ENCODE measurements at places on chromosomes 5 and 9.
A peak's percentile ranks its signal among the peaks of the same experiment; 100 is the strongest.

GRCh38 chr5:164741376-164741775 lies 1236.0 kb downstream of the MAT2B start:
- no peak for DNase-seq

DNA sequence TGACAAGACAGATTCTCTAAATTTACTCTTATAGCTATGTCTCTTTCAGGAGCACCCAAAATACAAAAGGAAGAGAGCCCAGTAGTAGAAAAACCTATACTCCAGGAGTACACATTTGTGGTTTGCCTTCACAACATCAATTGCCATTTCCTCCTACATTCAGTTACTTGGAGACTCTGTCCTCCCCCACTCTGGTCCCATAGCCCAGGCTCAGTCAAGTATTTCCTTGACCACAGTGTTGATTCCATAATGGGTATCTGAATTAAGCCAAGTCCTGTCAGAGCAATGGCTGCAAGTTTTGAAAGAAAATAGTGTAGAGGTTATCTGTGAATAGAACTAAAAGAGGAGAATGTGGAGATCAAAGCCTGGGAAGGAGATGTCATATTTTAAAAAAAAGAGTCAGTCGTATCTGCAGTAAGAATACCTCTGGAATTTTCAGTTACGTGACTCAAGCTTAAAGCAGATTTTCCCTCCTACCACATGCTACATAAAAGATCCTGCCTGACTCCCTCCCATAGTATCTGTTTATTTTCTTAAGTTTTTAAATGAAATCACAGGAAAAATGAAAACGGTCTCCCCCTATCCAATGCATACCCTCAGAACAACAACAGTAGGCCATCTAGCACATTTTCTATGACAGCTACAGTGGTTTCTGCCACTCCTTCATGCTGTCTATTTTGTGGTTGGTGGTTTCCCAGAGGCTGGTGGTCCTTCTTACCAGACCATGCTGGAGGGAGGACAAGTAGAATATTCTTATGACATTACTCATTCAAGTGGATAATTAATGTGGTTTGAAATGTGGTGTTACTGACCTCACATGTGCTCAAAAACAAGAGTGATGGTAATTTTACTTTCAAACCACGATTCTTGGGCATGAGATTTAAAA lies 249.7 kb upstream of the TMEM161B start:
- no peak for DNase-seq

GRCh38 chr5:149765932-149766331 lies 35.8 kb downstream of the PPARGC1B start:
- DNase-seq, result no peak

- DNase-seq, result peak; percentile 54
Observed at GRCh38 chr9:122051351-122052321, 41.5 kb downstream of the TTLL11 start.

- peak; percentile 3 for DNase-seq
Observed at GRCh38 chr5:64838376-64838775, 69.6 kb downstream of the CWC27 start.

DNA sequence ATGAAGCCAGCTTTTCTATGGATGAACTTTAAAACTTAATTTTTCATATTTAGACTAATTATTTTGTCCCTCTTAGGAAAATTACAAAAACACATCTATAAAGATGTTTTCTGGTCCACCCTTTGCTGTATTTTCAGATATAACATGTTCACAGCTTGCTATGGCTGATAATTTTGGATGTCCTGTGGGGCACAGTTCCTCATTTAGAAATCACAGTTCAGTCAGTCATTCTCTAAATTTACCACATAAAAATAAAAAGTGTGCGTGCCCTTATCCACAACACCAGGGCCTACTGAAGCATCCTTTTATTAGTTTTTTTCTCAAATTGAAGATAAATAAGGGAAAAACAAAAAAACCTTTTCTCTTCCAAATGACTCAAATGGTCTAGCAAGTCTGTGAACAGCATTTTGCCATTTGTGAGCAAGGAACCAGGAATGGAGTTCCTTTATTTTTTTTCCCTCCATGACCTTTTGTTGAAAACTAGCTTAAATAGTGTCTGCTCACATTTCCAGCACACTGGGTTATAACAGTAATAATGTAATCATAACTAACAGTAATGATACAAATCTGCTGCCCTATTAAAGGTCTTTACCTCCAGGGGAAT lies 87.1 kb downstream of the CEMIP2 start:
- no peak for DNase-seq

DNA sequence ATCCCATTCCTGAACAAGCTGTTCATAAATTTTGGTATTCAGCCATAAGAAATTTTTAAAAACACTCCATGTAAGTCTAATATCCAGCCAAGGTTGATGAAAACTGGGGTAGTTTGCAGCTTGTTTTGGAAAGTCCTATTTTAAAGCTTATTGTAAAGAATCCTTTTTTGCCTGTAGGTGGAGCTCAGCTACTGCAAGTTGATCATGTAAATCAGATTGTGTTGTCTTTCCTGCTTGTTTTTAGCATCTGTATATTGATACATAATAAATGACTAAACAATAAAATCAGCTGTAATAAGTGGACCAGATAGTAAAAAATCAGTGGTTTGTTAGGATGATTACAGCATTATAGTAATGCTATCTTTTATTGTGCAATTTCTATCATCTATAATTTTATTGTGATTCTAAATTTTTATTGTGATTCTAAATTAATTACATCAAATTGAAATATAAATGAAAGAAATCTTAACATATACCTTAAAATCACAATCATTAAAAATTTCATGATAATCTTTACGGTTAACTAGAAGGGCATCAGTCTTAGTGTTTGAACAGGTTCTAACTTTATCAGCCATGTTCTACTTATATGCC lies 42.4 kb downstream of the CWC27 start:
- DNase-seq, result peak; percentile 47

All from GM03348 (cell line).